AG04450 (cell line): ENCODE measurements at places on chromosomes 1 and 21.
A peak's percentile ranks its signal among the peaks of the same experiment; 100 is the strongest.

GRCh38 chr1:154546264-154547063 lies 12.0 kb downstream of the UBE2Q1 start:
- no peak for DNase-seq

- no peak for DNase-seq
Observed at GRCh38 chr1:199282751-199283305, 644.0 kb downstream of the PTPRC start.

DNA sequence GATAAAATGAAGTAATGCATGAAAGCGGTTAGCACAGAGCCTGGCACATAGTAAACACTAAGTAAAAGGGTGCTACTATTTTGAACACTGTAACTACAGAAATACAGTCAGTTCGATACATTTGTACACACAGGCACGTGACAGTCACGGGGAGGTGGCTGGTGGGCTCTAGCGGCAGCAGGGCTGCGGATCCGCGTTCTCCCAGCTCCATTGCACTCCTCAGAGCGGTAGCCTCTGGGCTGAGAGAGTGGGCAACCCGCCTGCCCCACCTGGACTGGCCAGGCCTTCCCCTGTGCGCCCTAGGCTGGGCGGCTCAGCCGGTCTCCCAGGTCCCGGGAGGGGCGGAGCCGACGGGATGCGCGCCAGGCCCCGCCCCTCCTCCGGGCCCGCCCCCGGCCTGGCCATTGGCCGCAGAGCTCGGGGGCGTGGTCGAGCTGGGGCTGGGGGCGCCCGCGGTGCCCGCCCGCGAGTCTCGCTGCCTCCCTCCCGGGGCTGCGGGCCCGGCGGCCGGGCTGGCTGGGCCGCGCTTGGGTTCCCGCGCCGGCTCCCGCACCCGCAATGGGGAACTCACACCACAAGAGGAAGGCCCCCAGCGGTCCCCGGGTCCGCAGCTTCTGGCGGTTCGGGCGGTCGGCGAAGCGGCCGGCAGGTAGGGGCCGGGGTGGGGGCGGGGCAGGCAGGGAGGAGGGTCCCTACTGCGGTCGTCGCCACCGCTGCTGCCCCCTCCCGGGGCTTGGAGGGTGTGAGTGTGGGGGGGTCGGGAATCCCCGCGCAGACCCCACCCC lies 51.2 kb upstream of the SYNC start:
- DNase-seq, result no peak

DNA sequence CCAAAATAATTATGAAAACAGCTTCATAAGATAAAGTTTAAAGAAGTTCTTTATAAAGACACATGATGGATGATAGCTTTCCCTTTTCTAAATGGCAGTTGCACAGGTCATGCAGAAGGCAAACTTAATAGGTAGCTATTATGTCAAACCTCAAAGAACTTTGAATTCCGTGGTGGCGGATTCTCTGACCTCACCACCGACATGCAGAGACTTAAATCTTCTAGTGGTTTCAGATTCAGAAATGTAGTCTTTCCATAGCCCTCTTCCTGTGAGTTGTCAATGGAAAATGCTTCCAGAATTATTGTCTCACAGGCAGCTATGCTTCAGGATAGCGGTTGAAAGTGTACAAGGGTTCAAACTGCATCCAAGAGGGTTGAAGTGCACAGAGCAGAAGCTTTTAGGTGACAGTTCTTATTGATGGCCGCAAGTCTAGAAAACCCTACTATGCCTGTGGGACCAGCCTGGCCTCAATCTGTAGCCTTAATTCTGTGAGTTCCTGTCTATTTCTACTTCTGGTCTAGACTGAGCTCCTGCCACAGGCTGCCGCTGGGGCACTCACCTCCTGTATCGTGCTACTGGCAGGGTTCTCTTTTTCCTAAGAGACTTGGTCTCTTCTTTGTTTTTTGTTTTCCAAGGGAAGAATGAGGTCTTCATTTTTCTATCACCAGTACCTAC lies 117.0 kb upstream of the ERRFI1 start:
- DNase-seq, result no peak

GRCh38 chr1:206678490-206678889 lies 6.2 kb upstream of the MAPKAPK2 start:
- DNase-seq, result no peak

DNA sequence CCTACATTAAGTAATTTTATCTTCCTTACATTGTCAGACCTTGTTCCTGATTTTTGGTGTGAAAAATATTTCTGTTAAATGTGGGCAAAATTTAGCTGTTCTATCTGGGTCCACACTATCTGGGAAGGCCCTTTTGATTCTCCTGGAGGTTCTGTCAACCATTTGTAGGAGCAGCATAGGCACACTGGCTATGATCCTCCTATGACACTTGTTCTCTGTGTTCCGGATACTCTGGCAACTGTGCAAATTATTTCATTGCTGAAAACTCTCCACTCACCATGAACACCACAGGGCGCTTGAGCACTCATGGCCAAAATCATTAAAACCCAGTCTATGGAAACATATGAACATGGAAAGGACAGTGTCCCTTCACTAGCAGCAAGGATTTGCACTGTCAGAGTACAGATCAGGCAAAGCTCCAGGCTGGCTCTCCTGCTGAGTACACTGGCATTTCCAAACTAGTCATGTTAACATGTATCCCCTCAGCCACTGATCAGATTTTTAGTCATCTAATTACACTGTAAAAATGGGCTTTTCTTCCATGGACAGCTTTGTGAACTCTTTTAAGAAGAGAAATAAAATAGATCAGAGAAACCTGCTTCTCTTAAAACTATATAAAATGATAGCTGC lies 43.9 kb upstream of the SGIP1 start:
- no peak for DNase-seq

DNA sequence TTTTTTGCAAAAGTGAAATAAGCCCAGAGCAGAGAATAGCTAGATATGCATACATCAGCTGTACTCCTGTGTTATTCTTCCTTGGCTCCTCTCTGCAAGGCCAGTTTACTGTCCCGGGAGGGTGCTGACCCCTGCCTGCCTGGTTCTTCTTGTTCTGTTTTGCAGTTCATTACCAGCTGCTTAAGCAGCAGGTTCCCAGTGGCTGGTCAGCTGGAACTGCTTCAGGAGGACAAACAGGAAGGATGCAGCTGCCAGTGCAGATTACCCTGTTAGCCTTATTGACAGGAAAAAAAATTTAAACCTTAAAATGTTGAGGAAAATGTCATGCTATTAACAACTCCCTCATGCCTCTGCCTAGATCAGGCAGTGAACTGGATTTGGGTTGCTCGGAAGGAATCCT lies 16.0 kb upstream of the LRIG2 start:
- DNase-seq, result no peak

DNA sequence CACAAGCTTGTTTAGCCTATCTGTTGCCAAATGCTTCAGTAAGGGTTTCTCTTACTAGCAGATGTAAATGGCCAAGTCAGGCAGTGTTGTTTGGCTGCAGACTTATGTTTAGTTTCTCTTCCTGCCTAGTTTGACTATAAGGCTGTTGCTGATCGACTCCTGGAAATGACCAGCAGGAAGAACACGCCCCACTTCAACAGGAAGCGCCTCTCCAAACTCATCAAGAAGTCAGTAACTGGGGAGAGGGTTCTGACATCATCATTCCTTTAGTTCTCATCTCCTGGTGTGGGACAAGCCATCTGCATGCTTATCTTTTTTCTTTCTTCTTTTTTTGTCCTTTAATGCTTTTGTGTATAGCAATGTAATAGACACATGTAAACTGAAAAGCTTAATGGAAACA lies 25.1 kb downstream of the RRP1B start:
- DNase-seq, result no peak

DNA sequence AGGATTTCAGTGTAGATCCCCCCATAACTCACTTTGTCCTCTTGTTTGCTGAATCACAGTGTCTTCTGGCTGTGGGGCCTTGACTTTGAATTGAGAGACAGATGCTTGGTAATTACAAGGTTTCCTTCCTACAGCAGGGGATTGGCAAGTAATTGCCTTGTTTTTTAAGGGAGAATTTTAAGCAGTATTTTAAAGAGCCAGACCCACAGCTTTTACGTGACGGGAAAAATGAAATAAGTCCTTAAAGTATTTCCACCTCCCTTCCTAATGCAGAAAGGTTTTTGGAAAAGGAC lies 41.0 kb downstream of the PGBD5 start:
- DNase-seq, result no peak

DNA sequence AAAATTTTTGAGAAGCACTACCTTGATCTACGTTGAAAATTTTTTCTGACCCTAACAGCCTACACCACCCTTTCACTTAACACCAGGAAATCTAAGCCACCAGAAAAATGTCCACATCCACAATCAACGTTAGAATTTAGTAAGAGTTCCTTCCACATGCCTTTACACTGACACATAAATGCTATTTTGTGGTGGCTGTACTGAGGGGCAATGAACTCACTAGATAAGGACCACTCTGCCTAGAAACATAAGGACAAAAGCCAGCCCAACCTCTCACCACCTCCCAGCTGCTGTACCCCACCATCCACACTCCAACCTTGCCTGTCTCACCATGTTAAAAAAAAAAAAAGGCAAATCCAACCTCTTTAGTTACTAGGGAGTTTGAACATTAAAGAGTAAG lies 29.8 kb downstream of the PARP1 start:
- no peak for DNase-seq

DNA sequence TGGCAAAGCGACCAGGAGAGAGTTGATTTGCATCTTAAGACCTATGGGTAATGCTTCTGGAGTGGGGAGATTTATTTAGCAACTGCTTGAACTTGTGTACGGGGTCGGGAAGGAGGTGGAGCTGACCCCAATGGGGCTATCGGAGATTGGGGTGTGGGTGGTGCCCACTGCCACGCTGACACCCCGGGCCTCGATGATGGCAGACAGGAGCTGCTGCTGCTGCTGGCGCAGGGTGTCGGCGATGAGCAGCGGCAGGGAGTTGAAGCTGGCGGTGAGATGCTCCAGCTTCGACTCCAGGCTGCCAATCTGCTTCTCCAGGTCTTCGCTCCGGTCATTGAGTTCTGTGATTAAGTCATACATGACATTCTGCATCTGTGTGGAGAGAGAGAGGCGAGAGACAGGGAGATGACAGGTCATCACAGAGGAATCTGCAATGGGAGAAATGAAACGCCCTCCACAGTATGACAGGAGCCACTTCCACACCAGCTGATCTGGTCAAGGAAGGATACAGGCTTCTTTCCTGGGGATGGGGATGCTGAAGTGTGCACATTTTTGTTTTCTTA lies 100.0 kb upstream of the ADAR start:
- DNase-seq, result no peak

- no peak for DNase-seq
Observed at GRCh38 chr1:200040481-200041138, 13.1 kb downstream of the NR5A2 start.

DNA sequence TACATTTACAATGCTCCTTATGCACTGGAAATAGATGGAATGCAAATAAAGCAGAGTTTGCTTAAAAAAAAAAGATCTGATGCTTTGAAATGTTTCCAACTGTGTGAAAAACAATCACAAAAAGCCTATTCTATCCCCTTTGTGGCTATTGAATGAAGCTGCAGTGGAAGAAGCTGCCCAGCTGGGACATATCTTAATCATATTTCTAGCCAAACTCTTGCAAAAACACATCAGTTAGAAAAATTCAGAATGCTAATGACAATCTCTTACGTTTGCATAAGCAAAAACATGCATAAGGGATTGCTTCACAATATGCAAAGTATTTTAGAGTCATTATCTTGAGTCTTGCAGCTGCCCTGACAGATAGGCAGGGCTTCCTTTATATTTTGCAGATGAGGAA lies 526.4 kb upstream of the USP24 start:
- DNase-seq, result peak; percentile 72

DNA sequence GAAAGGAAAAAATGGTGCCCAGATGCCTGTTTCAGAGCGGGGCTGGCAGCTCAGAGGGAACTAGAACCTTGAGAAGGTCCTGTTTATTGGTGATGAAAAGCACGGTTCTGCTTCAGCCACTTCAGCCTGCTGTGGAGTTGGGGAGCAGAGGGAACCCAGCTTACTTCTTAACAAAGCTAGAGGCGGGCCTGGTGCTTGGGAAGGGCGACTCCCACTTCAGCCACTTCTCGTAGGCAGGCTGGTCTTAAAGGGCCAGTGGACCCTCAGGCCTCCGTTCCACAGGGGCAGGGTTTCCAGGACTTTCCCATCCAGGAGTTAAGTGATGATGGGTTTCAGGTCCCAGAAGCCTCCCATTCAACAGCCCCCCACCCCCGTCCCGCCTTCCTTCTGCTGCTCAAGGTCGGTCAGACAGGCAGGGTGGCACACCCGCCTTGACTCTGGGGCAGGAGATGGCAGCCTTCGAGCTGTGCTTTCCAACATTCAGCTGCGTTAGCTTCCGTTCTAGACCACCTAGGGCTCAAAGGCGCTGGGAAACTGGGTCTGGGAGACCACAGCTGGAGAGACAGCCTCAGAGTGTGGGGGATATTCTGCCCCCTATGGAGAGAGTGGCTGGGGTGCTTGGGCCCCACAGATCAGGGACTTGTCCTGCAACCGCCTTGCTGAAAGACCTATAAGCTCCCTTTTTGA lies 3.4 kb downstream of the RUNX3 start:
- no peak for DNase-seq

DNA sequence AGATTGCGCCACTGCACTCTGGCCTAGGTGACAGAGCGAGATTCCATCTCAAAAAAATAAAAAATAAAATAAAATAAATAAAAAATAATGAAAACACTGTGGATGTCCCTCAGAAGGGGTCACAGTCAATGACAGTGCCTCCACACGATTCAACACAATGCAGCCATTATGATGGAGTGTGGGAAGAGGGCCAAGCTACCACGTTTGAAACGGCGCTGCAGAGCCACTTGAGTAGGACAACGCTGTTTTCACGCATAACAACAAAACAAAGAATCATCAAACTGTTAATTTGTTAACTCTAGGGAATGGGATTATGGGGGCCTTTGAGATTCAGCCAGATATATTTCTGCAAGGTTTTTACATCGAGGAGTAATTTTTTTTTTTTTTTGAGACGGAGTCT lies 36.5 kb downstream of the NKAIN1 start:
- no peak for DNase-seq

DNA sequence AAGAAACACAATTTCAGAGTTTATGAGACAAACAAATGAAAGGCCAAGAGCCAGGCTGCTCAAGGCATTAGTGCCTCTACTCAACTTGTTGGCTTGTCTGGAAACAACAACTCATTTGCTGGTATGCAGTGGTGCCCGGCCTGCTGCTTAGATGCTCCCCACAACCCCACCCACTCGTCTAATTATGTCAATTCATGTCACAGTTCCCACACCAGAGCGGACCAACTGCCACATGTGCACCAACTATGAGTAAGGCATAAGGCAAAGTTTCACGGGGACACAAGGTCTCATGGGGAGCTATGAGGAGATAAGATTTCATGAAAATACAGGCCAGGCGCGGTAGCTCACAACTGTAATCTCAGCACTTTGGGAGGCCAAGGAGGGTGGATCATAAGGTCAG lies 34.5 kb upstream of the LRRC38 start:
- DNase-seq, result no peak

GRCh38 chr1:233459470-233459945 lies 132.0 kb downstream of the MAP3K21 start:
- no peak for DNase-seq

GRCh38 chr1:5595531-5596170 lies 396.6 kb downstream of the NPHP4 start:
- no peak for DNase-seq
